ENCODE measurements at places on chromosomes 13 and 19.

DNA sequence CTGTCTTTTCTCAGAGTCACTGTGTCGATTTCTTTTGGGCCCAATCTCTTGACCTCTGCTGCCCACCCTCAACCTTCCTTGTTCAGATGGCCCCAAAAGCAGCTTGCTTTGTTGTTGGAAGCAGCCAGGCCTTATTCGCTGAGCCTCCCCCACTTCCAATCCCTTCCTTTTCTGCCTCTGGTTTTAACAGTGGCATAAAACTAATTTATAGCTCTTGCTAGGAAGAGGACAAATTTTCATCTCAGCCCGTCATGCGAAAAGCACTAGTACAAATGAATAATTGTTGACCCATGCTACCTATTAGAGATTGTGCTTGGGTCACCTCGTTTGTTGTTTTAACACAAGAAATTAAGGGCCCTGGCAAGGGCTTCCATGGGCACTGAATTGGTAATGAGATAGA, 51.1 kb downstream of the SIAH3 start:
- DNase-seq, result no peak

- DNase-seq, result no peak
These were observed 41.4 kb upstream of the LDLR start for GRCh38 chr19:11047866-11048265.

GRCh38 chr13:51697855-51698254, 106.1 kb downstream of the DHRS12 start:
- no peak for DNase-seq

GRCh38 chr13:84962141-84962750, 837.0 kb downstream of the SLITRK6 start:
- no peak for DNase-seq

DNA sequence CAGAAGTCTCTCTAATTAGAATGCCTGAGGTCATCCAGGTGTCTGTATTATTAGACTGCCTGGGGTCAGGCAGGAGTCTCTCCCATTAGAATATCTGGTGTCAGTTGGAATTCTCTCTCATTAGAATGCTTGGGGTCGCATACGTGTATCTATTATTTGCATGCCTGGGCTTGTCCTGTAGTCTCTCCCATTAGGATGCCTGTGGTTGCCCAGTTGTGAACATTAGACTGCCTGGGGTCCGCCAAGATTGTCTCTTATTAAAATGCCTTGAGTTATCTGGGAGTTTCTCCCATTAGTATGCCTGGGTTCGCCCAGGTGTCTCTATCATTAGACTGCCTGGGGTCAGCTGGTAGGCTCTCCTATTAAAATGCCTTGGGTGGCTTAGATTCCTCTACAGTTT, 1494.7 kb downstream of the UQCRFS1 start:
- no peak for DNase-seq

DNA sequence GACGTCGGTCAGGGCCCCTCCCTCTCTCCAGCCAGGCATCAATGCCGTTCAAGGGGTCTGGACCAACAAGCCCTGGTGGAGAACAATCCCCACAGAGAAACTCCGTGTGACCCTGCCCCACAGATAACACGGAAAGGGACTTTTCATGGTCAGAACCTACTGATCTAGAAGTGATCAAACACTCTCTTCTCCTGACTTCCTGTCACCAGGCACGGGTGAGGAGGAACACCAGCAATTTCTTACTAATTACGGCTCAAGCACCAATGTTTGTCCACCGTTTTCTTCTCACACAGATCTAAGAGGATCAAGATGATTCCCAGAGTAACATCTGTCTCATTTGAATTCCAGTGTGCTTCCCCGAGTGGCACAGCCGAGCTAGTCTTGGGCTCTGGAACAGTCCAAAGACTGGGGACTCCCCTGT, 11.8 kb downstream of the RASA3 start:
- no peak for DNase-seq

DNA sequence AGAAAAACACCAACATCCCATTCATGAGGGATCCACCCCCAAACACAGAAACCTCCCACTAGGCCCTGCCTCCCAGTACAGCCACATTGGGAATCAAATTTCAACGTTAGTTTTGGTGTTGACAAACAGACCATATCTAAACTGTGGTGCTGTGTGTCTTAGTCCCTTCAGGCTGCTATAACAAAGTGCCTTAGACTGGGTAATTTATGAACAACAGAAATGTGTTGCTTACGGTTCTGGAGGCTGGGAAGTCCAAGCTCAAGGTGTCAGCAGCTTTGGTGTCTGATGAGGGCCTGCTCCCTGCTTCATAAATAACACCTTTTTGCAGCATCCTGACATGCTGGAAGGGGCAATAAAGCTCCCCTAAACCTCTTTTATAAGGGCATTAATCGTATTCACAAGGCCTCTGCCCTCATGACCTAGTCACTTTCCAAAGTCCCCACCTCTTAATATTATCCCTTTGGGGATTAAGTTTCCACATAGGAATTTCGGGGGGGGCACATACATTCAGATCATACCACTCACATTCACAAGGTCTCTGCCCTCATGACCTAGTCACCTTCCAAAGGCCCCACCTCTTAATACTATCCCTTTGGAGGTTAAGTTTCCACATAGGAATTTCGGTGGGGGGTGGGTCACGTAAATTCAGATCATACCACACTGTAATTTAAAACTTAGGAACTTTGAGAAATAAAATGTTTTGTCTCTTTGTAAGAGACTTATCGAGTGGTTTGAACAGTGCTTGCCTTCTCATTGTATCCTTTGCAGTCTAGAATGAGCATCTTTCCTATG, 27.5 kb downstream of the ZNF507 start:
- no peak for DNase-seq

DNA sequence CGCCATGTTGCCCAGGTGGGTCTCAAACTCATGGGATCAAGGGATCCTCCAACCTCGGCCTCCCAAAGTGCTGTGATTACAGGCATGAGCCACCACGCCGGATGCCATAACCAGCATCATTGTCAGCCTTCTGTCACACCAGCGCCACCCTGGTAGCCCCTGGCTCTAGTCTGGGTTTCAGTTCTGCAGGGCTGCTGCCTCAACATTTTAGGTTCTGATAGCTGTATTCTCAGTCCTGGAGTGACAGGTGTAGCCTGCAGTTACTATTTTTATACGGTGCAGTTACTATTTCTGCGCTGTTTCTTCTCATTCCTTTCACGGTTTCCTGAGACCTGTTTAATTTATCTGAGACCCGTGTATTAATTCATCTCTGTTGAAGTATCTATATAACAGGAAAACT, 57.1 kb downstream of the TRPM4 start:
- no peak for DNase-seq

DNA sequence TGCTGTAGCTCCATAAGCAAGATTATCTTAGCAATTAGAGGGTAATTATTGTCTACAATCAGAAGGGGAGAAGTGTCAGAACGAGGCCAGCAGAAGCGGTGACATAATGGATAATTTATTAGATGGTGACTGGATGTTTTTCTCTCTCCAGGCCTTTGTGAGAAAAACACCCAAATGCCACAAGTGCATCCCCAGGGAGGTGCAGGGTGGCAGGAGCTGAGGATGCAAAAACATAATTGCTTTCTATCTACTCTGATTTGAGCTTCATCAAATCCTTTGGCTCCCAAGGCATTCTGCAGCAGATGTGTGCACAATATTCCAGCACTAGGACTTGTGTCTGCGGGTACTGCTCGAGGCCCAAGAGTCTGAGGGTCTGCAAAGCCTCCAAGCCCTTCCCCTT, 220.1 kb upstream of the SERP2 start:
- DNase-seq, result no peak

- DNase-seq, result no peak
These were observed 101.2 kb downstream of the SPRY2 start for GRCh38 chr13:80239571-80240255.

GRCh38 chr13:60016229-60016628, 147.5 kb downstream of the DIAPH3 start:
- no peak for DNase-seq

DNA sequence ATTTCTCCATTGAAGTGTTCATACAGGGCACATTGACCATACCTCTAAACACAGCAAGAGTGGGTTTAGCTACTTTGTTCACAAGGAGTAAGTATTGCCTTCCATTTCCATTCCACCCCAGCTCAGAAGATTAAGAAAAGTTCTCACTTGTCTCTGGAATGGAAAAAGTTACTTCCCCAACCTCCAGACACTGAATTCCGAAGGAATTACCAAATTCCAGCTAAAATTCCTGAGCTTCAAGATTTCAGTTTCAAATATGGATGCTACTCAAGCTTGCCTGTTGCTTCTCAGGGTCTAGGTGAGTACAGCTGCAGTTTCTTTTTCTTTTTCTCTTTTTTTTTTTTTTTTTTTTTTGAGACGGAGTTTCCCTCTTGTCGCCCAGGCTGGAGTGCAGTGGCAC, 33.6 kb downstream of the TEX26 start:
- DNase-seq, result no peak

- no peak for DNase-seq
These were observed 39.1 kb downstream of the SMAD9 start for GRCh38 chr13:36880961-36881360.
